ENCODE measurements at places on chromosomes 12 and 14. TPM values are rescaled to one million over a fixed set of nuclear protein-coding genes. Genes with fewer than 3 reads are reported as not detected.

KLHL33 gene
- total RNA-seq: not detected

ANO4 gene
- 1.4 TPM for total RNA-seq

PMEL gene
- 3.6 TPM for total RNA-seq

TOGARAM1 gene
- total RNA-seq: 56.5 TPM

SLC38A4 gene
- 1.9 TPM for total RNA-seq

EGLN3 gene
- 2.6 TPM for total RNA-seq

ASPG gene
- 0.51 TPM for total RNA-seq

NOVA1 gene
- total RNA-seq: 16.8 TPM

CYP27B1 gene
- not detected for total RNA-seq

EEF1AKMT3 gene
- total RNA-seq: 9.7 TPM

RNFT2 gene
- 1.4 TPM for total RNA-seq

HHIPL1 gene
- 4.6 TPM for total RNA-seq

CLEC2A gene
- total RNA-seq: not detected

EXD2 gene
- total RNA-seq: 27.0 TPM

OR5AU1 gene
- total RNA-seq: not detected

KRT83 gene
- total RNA-seq: not detected

CRACR2A gene
- total RNA-seq: 1.5 TPM

GNB3 gene
- total RNA-seq: 18.3 TPM

KRT6B gene
- not detected for total RNA-seq

CLEC6A gene
- total RNA-seq: not detected

STON2 gene
- total RNA-seq: 4.1 TPM

LRP6 gene
- 34.4 TPM for total RNA-seq

UBC gene
- 1,719 TPM for total RNA-seq

SYT1 gene
- 9.7 TPM for total RNA-seq

TAS2R30 gene
- 9.4 TPM for total RNA-seq

CCDC177 gene
- total RNA-seq: not detected

C1S gene
- 172 TPM for total RNA-seq

TBC1D30 gene
- total RNA-seq: 6.7 TPM

LRFN5 gene
- 45.1 TPM for total RNA-seq

SLC25A47 gene
- not detected for total RNA-seq

SPX gene
- total RNA-seq: 0.67 TPM

CDKN1B gene
- total RNA-seq: 104 TPM

ERBB3 gene
- 0.77 TPM for total RNA-seq

LGR5 gene
- 34.5 TPM for total RNA-seq

TPPP2 gene
- not detected for total RNA-seq

LMNTD1 gene
- total RNA-seq: not detected

EML5 gene
- 0.26 TPM for total RNA-seq

DNAJC22 gene
- total RNA-seq: 4.5 TPM

CLMN gene
- total RNA-seq: 7.2 TPM

TMEM179 gene
- not detected for total RNA-seq

CLEC2D gene
- 9.2 TPM for total RNA-seq

SUSD6 gene
- total RNA-seq: 35.1 TPM

FAM181A gene
- not detected for total RNA-seq

STAT6 gene
- total RNA-seq: 62.5 TPM

TAS2R7 gene
- total RNA-seq: 0.28 TPM

ALDH1L2 gene
- 21.4 TPM for total RNA-seq

NEDD1 gene
- total RNA-seq: 50.6 TPM

ZNF891 gene
- total RNA-seq: 9.8 TPM

CHGA gene
- total RNA-seq: not detected

KCNH3 gene
- 0.43 TPM for total RNA-seq

FLRT2 gene
- 72.4 TPM for total RNA-seq

LBHD2 gene
- not detected for total RNA-seq

NKX2-8 gene
- total RNA-seq: 0.46 TPM

TTC6 gene
- total RNA-seq: not detected

TSHR gene
- total RNA-seq: 0.73 TPM
